ENCODE measurements at places on chromosomes 3 and 15.

DNA sequence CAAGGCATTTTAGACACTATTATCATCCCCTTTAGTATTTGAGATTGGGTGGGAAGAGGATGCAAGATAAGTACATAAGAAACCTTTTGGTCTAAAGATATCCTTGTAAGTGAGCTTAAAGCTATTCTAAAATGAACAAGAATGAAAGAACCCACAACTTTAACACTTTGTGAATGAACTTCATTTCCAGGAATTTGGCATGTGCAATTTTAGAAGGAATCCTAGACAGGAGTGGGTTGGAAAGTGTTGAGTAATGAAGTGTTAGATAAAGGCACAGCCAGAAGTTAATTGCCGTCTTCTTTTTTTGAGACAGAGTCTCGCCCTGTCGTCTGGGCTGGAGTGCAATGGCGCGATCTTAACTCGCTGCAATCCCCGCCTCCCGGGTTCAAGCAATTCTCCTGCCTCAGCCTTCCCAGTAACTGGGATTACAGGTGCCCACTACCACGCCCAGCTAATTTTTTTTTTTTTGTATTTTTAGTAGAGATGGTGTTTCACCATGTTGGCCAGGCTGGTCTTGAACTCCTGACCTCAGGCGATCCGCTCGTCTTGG is 13.2 kb upstream of the TEX9 start:
- no peak for DNase-seq

GRCh38 chr3:186653984-186654383 is 11.8 kb upstream of the HRG start:
- no peak for DNase-seq

DNA sequence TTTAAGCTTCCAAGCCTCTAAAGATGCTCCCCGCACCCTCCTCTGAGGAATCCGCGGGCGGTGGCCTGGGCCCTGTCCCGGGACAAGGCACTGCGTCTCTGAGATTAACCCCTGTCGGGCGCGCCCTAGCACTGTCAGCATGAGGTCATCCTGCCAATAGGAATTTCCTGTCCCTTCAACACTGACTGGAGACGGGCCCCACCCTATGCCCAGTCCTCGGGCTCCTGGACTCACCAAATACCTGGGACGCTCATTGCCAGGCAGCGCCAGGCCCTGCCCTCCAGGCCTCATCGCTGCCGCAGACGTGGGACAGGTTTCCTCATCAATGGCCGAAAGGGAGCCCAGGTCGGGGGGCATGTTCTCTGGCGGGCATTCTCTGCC is 67.6 kb upstream of the SH3GL3 start:
- no peak for DNase-seq

GRCh38 chr3:124397088-124397487 is 333.2 kb upstream of the UMPS start:
- DNase-seq, result no peak

Measured in activated T-cell treated with anti-CD3 and anti-CD28 coated beads, Interleukin-2, amount 50 U/mL, for 48 hours (primary cell).